ACHN (cell line): ENCODE measurements at places on chromosomes 3 and 15.

GRCh38 chr15:24696842-24697241, 21.3 kb downstream of the NPAP1 start:
- no peak for DNase-seq

- DNase-seq: no peak
Measured at GRCh38 chr3:108293858-108294257, 2.5 kb upstream of the HHLA2 start.

GRCh38 chr3:127121885-127122284, 71.0 kb upstream of the PRR23E start:
- no peak for DNase-seq

DNA sequence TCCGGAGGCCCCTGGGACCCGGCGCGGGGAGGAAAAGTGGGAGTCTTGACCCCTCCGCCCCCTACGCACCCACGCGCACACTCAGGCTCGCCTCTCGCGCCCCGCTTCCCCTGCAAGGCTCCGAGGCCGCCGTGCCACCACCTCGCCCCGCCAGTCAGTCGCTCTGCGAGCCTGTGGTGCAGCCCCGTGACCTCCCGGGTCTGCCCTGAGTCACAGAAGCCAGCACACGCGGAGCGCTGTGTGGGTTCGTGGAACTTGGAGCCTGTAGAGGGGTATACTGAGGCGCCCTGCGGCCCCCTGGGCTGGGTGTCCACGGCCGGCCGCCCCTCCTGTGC, 380 bp upstream of the ALS2CL start:
- peak; percentile 26 for DNase-seq

DNA sequence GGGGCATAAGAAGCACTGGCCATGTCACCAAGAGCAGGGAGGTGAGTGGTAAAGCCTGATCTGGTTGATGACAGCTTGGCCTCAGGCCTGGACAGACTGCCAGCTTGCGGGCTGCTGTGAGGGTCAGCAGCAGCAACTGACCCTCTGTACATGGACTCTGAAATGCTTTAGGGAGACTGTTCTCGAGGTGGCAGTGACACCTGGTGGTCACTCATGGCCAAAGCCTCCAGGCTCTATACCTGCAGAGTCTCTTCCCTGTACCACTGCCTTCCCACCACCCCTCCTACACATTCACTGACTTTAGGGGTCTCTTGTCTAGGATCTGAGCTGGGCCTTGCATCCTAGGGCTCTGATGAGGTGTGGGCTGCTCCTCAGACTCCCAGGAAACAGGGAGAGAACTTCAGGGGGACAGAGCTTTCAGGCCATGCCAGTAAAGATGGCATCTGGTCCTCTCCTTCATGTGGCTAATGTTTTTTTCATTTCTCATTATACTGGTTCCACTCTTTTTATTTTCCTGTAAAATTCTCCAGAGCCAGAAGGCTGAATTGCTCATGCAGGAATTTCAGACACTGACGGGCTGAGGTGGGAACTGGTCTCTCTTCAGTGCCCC, 17.2 kb upstream of the TIMP4 start:
- DNase-seq: peak; percentile 62

GRCh38 chr3:123285931-123286307, 84.2 kb downstream of the SEC22A start:
- no peak for DNase-seq

- no peak for DNase-seq
Measured at GRCh38 chr15:64837502-64837901, 4.2 kb upstream of the PLEKHO2 start.
